Ecto neural progenitor cell (in vitro differentiated cells): ENCODE measurements at places on chromosomes 4 and X.
A peak's percentile ranks its signal among the peaks of the same experiment; 100 is the strongest.

DNA sequence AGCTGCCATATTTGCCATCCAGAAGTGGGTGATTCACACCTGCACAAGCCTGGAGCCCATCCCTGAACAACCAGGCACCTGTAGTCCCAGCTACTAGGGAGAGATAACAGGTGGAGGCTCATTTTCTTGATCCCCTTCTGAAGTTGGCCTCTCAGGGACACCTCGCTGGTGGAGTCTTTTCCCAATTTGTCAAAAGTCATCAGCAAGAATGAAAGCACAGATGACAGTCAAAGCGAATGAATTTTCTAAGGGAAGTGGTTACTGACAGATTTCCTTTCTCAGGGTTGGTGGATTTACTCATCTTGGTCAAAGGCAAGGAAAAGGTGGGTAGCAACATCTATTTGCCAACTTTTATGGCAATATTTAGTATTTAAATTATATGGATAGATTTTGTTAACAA lies 36.5 kb downstream of the FGFBP1 start:
- no peak for DNase-seq

DNA sequence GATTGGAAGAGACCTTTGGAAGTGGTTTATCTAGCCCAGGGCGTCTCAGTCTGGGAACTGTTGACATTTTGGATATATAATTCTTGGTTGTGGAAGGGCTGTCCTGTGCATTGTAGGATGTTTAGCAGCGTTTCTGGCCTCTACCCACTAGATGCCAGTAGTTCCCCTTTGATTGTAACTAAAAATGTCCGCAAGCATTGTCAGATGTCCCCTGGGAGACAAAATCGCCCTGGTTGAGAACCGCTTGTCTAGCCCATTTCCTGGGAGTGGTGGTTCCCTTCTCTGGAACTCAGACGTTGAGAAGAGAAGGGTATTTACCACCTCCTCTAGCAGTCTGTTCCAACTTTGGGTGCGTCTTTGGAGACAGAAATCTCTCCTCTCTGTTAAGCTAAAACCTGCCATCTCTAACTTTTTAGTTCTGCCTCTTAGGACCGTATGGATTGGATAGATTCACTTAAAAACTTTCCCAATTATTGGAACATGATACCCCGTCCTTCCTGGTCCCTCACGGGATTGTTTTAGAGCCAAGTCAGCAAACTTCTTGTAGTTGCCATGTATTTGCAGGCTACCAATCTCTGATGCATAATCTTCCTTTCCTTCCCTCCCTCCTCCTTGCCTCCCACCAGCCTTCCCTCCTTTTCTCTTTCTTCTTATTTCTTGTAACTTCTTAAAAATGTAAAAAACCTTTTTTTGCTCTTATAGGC lies 13.9 kb downstream of the TMEM165 start:
- no peak for DNase-seq

DNA sequence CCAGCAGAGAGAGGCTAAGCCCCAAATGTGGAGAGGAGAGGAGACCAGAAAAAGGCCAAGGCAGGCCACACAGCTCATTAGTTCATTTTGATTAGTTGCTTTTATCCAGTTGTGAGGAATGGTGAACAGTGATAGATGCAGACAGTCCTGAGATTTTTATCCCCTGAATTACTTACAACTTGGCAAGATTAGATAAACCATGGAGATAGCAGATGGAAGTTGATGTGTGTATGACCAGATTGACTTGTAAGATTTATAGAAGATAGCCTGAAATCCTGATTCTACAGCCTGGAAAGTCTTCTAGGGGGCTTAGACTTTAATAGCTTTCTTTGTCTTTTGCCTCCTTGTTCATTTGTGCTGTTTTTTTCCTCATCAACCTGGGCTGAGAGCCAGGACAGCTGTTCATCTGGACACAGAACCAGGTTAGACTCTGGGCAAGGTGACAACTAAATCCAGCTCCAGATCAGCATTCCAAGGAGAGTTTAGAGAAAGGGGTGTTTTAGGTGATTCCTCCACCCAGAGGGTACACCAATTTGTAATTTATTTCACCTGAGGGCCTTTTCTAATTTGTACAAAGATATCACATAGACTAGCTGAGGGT lies 215.5 kb downstream of the SPATA18 start:
- DNase-seq: no peak

DNA sequence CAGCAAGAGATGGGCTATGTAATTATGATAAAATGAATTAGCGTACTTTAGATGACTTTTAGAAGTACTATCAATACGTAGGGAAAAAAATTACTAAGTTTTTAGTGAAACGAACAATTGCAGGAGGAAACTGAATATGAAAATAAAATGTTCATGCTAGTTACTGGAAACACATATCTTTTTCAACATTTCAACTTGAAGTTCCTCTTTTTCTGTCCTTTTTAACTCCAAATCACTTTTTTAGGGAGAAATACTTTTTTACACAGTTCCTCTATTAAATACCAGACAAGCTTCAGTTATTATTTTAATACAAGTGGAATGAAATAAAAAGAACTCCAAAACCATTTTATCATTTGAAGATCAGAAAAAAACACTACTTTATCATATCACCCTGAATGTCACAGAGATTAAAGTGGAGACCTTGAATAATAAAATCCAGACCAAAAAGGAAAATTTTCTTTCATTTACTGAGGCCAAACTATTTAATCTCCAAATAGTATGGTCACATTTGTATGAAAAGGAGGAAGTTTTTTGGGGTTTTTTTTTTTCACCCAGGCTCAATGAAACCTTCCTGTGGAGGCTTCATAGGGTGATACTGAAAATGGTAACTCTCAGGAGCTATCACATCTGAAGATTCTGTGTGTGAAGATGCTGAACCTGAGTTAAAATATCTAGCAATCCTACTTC lies 306.2 kb downstream of the INPP4B start:
- DNase-seq: no peak

DNA sequence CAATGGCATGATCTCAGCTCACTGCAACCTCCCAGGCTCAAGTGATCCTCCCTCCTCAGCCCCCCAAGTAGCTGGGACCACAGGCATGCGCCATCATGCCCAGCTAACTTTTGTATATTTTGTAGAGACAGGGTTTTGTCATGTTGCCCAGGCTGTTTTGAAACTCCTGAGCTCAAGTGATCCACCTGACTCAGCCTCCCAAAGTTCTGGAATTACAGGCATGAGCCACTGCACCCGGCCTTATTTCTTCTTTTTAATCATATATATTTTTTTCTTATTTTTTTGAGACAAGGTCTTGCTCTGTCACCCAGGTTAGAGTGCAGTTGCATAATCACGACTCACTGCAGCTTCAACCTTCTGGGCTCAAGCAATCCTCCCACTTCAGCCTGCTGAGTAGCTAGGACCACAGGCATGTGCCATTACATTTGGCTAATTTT lies 184.0 kb downstream of the TSPAN5 start:
- DNase-seq: no peak

GRCh38 chr4:6489927-6490326 lies 17.5 kb upstream of the PPP2R2C start:
- DNase-seq: peak; percentile 14

- no peak for DNase-seq
These were observed 302.7 kb downstream of the GPM6A start for GRCh38 chr4:175509320-175509719.

DNA sequence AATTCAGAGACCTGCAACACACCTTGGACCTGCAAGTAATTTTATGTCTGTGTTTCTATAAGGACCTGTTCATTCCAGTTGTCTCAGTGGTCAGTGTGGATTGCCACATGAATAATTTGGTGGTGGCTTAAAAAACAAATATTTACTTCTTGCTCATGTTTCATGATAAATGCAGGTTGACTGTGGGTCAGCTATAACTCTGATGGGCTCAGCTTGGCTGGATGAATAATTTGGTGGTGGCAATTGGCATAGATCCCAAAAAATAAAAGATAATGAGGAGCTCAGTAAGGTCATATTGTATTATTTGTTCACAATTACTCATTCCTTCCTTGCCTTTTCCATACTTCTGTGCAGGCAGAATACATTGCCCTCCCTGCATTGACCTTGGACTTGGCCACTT lies 18.9 kb upstream of the SCRG1 start:
- DNase-seq: no peak

DNA sequence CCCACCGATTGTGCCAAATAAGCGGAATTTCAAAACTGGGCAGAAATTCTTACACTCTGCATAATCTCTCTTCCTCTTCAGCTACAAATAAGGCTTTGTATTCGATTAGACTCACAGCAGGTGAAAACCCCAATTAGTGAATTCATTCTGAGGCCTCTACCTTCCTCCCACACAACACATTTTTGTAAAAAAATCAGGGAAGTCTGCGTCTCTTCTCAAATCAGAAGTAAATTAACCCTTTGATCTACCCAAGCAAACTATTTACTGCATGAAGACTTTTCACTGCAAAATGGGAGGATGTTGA lies 200.6 kb upstream of the FTHL17 start:
- no peak for DNase-seq

- DNase-seq: no peak
These were observed 127.2 kb upstream of the NPY2R start for GRCh38 chr4:155081222-155081621.

GRCh38 chr4:39305912-39306677 lies 60.1 kb downstream of the RFC1 start:
- no peak for DNase-seq

GRCh38 chr4:41039317-41039716 lies 175.0 kb downstream of the APBB2 start:
- DNase-seq: no peak

DNA sequence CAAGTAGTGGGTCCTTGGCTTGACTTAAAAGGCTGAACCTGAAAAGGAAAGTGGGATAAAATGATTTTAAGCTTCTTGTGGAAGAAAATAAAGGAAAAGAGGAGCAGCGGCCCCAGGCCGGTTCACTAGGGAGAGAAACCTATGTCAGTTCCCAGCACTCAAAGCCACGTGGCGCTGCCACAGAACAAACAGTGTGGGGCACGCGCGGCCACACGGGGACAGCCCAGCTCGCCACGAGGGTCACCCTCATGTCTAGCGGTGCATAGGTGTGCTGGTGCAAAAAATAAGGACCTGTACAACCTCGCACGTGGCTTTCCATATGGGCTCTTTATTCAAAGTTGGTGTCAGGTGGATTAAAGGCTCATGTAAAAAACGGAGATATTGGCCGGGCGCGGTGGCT lies 17.1 kb downstream of the MSANTD1 start:
- no peak for DNase-seq

DNA sequence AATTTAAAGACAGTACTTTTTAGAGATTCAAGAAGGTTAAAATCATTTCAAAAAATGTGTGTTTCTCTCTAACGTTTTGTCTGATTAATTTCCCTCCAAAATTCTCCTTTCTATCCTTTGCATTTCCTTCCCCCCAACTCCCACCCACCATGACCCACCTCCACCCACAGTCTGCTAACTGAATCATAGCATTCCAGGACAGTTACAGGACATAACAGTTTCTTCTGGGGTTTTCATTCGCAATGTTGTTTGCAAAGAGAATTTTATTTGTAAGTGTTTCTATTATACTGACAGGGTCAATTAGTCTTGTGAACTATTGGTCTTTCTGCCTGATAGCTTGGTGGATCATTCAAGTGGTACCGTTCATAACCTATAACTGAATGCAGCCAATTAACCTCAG lies 53.7 kb downstream of the ANAPC10 start:
- no peak for DNase-seq

DNA sequence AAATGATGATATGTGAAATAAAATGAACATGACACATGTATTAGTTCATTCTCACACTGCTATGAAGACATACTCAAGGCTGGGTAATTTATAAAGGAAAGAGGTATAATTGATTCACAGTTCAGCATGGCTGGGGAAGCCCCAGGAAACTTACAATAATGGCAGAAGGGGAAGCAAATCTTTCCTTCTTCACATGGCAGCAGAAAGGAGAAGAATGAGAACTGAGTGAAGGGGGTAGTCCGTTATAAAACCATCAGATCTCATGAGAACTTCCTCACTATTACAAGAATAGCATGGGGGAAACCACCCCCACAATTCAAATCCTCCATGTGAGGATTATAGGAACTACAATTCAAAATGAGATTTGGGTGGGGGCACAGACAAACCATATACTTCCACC lies 243.9 kb upstream of the GYPA start:
- DNase-seq: no peak

GRCh38 chr4:100644150-100644549 lies 126.3 kb upstream of the EMCN start:
- DNase-seq: no peak

GRCh38 chr4:7909463-7910262 lies 30.0 kb downstream of the AFAP1 start:
- DNase-seq: no peak

DNA sequence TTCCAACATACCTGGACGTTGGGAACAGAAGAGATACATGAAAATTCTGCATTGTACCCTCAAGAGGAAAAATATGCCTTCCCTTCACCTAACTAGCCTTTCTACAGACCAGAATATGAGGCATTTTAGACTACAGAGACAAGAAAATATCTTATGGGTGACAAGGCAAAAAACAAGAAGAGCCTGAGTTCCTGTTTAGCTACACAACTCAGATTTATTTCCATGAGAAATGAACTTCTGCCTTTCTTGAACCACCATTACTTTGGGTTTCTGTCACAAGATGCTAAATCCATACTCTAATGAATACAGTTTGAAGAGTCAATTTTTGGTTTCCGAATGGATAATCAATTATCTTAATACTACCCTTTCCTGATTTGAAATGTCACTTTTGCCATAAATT lies 18.7 kb downstream of the RCHY1 start:
- DNase-seq: no peak

DNA sequence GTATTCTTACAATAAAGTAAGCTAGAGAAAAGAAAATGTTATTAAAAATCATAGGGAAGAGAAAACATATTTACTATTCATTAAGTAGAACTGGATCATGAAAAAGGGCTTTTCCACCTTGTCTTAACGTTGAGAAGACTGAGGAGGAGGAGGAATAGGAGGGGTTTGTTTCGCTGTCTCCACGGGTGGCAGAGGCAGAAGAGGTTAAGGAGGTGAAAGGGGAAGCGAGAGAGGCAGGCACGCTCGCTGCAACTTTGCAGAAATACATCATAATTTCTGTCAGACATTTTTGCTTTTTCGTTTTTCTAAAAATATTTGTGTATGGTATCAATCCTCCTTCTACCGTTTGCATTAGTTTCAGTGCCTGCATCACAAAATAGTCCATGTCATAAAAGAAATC lies 2375.1 kb upstream of the AGA start:
- no peak for DNase-seq
